ENCODE measurements at places on chromosomes 5 and 9. TPM values are rescaled to one million over a fixed set of nuclear protein-coding genes. Genes with fewer than 3 reads are reported as not detected.

DNA sequence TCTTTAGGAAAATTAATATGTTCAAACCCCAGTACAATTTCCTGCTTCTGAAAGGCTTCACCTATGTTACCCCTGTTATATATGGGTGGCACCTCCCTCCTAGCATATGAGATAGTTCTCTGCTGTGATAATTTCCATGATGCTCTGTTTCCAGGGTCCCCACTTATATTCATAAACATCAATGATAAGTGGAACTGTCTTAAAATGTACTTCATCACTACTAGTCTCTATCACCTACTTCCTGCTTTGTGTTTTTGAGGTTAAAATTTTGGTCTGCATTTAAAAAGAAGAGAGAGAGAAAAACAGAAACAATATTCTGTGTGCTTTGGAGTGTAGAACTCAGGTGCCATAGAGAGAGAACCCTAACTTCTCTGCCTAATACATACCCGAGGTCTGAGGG lies 234.7 kb downstream of the HTR1A start:
- no peak for DNase-seq

CER1 gene
- not detected for total RNA-seq

MRPS27 gene
- 50.4 TPM for total RNA-seq

MRPL22 gene
- total RNA-seq, result 25.6 TPM

- DNase-seq, result no peak
These were observed 1.9 kb upstream of the PCDH1 start for GRCh38 chr5:141879941-141880738.

- no peak for DNase-seq
These were observed 83.6 kb upstream of the ADAMTSL1 start for GRCh38 chr9:18390393-18390792.

DNA sequence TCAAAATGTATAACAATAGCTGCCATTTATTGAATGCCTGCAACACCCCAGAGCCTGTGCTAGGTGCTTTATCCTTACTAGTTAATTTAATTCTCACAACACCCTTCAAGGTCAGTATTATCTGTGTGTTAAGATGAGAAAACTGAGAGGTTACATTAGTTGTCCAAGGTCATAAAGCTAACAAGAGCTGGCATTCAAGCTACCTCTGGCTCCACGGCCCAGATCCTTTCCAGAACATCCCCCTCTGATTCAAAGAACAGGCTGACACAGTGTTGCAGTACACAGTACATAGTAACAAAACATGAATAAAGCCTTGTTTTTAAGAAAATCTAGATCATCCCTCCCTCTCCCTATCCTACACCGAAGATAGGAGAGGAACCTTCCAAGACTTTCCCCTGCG lies 9.4 kb upstream of the FRMPD1 start:
- DNase-seq, result no peak

VPS13A gene
- 17.1 TPM for total RNA-seq

- no peak for DNase-seq
These were observed 240.5 kb downstream of the ENC1 start for GRCh38 chr5:74400067-74400466.

FCN2 gene
- total RNA-seq, result not detected

- DNase-seq, result no peak
These were observed 38.6 kb upstream of the OLFM1 start for GRCh38 chr9:135048758-135049444.

GRCh38 chr9:91825422-91825821 lies 124.6 kb downstream of the ROR2 start:
- no peak for DNase-seq

TLX3 gene
- total RNA-seq, result not detected

CSNK1G3 gene
- total RNA-seq, result 43.9 TPM

- no peak for DNase-seq
These were observed 28.6 kb downstream of the OTULIN start for GRCh38 chr5:14693070-14693469.

- no peak for DNase-seq
These were observed 26.2 kb downstream of the NREP start for GRCh38 chr5:111730659-111731382.

KIF4B gene
- not detected for total RNA-seq
